ENCODE measurements at places on chromosomes 16 and 17.

DNA sequence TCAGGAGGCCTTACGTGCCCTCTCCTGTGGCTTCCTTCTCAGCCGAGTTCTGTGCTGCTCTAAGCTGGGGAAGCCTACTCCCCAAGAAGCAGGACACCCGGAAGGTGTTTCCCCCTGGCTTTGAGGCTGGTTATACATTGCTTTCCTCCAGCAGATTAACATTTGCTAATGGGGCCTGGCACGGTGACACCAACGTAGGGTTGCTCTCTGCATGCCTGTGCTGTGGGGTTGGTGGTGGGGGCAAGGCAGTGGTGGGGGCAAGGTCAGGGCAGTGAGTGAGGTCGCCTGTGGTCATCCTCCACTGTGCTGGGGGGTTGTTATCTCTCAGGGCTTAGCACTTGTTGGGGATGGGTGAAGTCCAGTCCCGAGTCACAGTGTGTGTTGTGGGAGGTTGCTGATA lies 4.2 kb downstream of the USP6 start:
- DNase-seq: no peak

- no peak for DNase-seq
Observed at GRCh38 chr16:86931410-86931941, 353.1 kb downstream of the FOXL1 start.

GRCh38 chr16:12747261-12747660 lies 56.4 kb downstream of the CPPED1 start:
- DNase-seq: no peak

DNA sequence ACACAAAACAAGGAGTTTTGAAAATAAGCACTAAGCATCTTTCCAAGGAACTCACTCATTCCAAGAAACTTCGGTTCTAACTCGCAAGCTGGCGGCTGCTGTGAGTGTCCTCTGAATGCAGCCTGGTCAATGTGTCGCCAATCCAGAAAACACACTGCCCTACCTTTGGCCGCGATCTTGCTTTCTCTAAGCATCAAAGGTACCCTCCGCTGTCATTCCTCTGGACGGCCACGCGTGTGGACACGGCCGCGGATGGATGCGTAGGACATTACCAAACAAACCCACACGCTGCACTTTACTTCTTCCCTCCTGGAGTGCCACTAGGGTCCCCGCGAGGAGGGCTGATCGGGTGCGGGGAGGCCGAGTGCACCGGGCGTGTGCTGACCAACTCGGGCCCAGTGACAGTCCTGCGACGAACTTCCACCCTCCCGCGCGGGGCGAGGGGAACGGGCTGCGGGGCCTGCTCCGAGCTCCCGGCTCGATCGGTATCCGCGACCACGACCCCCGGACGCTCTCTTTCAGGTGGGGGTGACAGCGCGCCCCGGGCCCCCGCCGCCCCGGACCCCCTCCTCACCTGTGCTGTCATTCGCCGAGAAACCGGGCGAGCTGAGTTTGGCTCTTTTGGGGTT lies 1.1 kb downstream of the CREBBP start:
- DNase-seq: peak; percentile 7

GRCh38 chr17:17663160-17664063 lies 17.8 kb upstream of the RAI1 start:
- DNase-seq: peak; percentile 68

DNA sequence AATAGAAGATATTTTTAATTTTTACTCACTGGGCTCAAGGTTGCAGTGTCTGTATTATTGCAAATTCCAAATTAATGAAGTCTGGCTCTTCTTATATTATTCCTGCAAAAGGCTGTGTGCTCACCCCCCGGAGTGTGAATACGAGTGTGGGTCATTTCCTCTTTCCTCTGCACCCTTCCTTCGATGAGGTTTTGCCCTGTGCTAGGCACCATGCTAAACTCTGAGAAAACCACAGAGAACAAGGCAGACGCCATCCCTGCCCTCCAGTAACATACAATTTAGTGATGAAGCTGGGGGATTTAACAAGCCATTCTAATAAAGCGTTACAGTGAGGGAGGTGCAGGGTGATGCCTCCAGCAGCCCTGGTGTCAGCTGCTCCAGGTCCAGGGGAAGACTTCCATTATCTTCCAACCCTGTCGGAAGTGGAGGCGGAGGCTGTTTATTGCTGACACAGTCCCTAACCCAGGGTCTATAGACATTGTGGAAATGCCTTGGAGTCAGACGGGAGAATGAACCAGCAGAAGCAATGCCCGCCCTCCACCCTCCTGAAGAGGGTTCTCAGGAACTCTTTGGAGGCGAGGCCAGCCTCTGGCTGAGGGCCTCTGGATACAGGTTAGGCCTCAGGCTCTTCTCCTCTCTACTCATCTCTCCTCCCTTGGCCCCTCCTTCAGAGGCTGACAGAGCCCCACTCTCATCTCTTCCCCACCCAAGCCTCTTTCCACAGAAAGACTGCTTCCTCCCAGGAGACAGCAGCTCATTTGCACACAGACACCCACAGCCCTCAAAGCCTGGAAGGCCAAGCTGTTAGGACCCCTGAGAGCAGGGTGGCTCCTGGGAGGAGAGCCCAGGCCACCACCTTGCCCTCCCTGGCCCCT lies 2.0 kb upstream of the ACE start:
- DNase-seq: no peak

DNA sequence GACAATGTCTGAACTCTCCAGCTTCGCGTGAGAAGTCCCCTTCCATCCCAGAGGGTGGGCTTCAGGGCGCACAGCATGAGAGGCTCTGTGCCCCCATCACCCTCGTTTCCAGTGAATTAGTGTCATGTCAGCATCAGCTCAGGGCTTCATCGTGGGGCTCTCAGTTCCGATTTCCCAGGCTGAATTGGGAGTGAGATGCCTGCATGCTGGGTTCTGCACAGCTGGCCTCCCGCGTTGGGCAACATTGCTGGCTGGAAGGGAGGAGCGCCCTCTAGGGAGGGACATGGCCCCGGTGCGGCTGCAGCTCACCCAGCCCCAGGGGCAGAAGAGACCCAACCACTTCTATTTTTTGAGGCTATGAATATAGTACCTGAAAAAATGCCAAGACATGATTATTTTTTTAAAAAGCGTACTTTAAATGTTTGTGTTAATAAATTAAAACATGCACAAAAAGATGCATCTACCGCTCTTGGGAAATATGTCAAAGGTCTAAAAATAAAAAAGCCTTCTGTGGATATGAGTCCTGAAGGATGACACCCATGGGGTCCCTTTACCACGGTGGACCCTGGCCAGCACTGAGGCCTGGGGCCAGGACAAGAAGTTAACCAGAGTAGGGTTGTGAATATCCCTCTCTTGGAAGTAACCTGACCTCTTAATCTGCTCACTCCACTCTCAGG lies 10.5 kb upstream of the ITGAD start:
- peak; percentile 61 for DNase-seq

GRCh38 chr17:1385861-1386260 lies 14.2 kb downstream of the YWHAE start:
- DNase-seq: no peak

- DNase-seq: no peak
Observed at GRCh38 chr16:366476-366875, 3.9 kb downstream of the MRPL28 start.

- no peak for DNase-seq
Observed at GRCh38 chr16:2910441-2910969, 1.2 kb upstream of the FLYWCH1 start.
